ENCODE measurements at places on chromosomes 2 and 18.

GRCh38 chr18:47873625-47874024 is 56.8 kb downstream of the SMAD2 start:
- DNase-seq = no peak

- DNase-seq = no peak
Measured at GRCh38 chr2:22694856-22695255, 690.1 kb upstream of the KLHL29 start.

- DNase-seq = no peak
Measured at GRCh38 chr2:60302377-60303126, 250.9 kb downstream of the BCL11A start.

DNA sequence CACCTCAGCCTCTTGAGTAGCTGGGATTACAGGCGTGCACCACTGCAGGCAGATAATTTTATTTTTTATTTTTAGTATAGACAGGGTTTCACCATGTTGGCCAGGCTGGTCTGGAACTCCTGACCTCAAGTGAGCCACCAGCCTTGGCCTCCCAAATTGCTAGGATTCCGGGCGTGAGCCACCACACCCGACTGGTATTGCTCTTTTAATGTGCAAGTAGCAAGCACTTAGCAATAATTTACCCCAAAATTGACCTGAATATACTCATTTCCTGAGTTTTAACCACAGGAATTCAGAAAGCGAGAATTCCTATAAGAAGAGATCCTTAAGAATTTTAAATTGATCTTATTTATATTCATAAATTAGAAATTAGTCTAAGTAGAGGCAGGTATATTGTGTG is 169.1 kb downstream of the CDH2 start:
- no peak for DNase-seq

DNA sequence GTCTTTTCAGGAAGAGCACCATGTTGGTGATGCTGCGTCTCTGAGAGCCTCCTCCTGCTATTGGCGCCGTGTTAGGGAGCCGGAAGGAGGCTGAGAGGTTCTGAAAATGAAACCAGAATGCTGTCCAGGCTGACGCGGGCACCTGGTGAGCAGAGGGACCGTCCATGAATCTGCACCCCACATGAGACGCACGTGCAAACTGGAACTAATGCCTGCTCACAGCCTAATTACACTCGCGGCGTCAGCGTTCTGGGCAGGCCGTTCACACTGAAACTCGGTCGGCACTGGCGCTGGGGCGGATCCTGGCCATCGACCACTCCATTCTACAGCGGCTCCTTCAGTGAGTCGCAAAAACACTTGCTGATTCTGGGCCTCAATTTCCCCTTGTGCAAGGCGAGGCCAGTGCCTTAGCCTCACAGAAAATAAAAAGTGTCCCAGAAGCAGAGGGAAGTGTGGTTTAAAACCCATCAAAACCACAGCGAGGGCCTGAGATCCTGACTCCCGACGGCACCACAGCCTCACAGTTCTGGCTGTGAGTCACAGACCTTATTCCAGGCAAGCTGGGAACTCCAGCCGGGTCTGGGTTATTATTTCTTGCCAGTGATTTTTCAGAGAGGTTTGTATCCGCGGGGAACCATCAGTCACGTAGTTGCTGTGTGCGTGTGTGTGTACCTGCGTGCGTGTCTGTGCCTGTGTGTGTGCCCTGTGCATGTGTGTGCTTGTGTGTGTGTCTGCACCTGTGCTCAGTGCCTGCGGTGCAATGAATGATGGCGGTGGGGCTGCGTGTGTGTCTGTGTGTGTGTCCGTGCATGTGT is 49.1 kb upstream of the CTDP1 start:
- DNase-seq = no peak

- DNase-seq = peak; percentile 80
Measured at GRCh38 chr2:240435457-240435947, at the start of gene GPC1. GPC1 (plus strand) TSS chr2:240435663; CDS start chr2:240435919, 256 bp downstream.

GRCh38 chr2:99854236-99854852 is 288.0 kb downstream of the AFF3 start:
- no peak for DNase-seq

DNA sequence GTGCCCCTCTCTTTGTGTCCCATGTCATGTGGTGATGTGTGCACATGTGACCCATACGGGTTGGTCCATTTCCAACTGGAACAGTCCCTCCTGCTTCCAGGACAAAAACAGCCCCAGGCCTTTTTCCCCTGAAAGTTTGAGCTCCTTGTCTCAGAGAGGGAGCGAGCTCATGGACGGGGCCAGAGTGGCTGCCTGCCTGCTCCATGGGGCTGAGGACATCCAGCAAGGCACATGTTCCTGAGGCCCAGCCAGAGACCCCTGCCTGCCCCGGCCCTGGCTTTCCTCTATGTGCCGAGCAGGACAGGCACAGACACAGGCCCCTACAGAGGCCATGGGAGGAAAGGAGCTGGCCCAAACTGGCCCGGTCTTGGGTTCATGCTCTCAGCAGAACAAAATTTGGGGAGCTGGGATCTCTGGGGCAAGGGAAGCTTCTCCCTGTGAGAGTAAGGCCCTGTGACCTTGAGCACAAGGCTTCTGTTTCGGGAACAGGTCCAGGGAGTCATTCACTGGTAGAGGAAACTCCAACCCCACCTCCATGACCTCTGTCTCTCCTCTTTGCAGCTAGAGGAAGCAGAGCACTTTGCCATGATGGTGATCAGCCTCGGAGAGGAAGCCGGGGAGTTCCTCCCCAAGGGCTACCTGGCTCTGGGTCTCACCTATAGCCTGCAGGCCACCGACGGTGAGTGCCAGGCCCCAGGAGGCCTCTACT is 105.8 kb upstream of the MCFD2 start:
- DNase-seq = no peak

- no peak for DNase-seq
Measured at GRCh38 chr2:234649951-234650350, 153.1 kb upstream of the ARL4C start.

DNA sequence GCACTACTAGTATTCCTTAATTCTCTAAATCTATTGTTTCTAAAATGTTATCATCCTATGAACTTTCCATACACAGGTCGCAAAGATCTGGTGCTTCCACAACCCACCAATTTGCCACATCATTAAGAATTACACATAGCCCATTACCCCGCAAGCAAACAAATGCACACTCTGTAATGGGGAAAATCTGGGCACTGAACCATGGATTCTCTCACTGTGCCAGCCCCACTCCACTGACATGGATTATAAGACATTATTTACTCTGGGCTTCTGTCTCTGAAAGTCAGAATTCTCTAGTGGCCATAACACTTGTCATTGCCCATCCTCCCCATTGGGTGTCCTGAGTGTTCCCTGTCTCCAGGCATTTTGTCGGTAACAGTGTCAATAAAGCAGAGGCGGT is 537.1 kb downstream of the EPHA4 start:
- DNase-seq = no peak

Measured in RKO (cell line).